ENCODE measurements at places on chromosomes 2 and 18. TPM values are rescaled to one million over a fixed set of nuclear protein-coding genes. Genes with fewer than 3 reads are reported as not detected.

- DNase-seq, result peak; percentile 26
These were observed 826.2 kb upstream of the DDX18 start for GRCh38 chr2:116988303-116988702.

DNA sequence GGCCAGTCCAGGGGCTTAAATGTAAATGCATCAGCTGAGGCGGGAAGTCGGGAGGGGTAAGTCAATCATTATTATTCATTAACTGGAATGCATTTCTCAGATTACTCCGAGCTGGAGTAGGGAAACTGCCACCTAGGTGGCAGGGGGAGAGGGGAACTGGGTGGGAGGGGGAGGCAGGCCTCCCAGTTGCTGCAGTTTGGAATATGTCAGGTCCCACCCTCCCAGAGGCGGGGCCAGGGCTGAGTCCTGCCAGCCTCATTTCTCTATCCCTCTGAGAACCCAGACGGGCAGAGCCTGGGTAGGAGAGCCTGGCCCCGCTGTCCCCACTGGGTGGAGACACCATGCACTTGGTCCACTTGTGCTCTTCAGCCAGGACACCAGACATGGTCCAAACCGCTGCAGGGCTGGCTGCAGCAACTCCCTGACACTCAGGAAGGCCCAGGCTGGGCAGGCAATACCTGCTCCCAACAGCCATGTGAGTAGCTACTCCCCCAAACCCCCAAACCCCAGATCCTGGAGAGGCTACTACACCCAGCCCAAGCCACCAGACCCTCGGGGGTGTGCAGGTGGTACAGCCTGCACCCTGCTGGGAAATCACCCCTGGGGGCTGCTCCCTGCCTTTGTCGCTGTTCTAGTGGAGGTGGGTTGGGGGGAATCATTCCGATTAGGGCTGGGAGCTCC is at the start of gene GPBAR1:
Gene GPBAR1, plus strand, starts transcription at position 274 of the 681 bp plus-strand sequence. CDS start 1,710 bp downstream, outside the sequence.
- no peak for DNase-seq

- DNase-seq, result no peak
These were observed 510.9 kb downstream of the PARD3B start for GRCh38 chr2:205056151-205056561.

GRCh38 chr18:68436485-68436884 is 278.4 kb downstream of the TMX3 start:
- DNase-seq, result peak; percentile 72

DNA sequence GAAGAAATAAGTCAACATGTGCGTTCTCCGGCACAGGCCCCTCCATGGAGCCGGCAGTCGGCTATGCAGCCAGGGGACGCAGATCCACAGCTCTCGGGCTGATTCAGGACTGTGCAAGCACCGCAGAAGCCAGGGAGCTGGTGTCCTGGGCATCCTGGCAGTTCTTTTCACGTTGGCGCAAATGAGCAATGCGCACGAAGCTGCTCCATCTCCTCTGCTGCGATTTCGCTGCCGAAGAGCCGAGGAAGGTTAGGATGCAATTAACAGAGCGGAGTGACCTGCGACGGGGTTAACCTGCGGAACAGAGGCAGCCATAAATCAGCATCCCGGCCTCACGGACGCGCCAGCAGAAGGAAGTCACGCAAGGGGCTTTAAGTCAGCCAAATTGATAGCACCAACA is 107.1 kb upstream of the POU3F3 start:
- DNase-seq, result no peak

DNA sequence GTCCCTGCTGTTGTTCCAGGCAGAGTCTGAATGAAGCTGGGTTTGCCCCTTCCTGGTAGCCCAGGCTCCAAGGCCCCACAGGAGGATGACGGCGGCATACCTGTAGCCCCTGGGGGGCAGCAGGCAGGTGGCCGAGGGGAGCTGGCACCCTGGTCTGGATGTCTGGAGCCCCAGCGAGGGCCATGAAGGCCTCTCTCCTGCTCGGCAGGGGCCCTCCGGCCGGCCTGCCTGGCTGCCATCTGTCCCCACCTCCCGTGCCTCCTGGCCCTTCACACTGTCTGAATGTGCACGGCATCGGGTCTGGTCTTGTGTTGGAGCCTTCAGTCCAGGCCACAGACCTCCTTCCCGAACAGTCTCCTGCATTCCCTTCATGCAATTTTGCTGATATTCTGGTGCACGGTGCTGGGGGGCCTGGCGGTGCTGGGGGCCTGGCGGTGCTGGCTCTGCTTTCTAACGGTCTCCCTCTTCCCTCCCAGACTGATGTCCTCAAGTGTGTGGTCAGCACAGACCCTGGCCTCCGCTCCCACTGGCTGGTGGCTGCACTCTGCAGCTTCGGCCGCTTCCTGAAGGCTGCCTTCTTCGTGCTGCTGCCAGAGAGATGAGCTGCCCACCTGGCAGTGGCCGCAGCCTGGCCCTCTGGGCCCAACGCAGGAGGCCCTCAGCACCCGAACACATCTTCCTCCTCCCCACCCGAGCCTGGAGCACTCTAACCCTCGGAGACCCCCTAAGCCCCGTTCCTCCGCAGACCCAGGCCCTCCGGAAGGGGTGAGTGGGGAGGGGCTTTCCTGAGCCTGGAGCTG is 13.5 kb downstream of the BOK start:
- DNase-seq, result no peak

GRCh38 chr2:97714084-97714949 is 941 bp downstream of the ZAP70 start:
- DNase-seq, result no peak

DNA sequence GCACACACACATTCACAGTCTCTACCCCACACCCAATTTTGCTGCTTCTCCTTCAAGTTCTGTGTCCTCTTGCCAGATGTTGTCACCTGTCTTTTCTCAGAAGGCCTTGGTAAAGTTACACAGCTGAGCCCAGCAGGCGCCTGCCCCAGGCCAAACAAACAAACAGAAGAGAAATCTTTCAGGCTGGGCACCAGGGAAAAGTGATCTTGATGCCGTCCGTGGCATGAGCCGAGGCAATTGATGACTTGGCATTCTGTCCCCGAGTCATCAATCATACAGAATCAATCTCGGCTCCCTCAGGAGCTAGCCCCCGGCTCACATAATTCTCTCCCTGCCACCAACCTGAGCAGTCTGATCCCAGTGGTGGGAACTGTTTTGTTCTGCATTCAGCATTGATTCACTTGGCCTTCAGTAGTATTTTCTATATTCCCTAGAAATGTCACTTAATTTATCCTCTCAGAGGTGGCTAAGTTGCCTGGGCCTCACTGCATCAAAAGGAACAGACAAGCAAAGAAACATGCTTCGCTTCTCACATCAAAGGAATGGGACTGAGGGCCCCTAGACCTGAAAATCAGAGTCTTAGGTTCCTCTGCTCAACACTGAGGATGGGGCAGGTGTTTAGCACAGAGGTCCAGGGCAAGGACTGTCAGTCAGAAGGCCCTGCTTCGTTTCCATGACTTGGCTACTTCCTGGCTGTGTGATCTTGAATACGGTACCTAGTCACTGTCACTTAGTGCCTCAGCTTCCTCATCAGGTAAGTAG is 278.8 kb upstream of the CELF4 start:
- no peak for DNase-seq

- peak; percentile 64 for DNase-seq
These were observed at the start of gene MTERF4 for GRCh38 chr2:241102239-241102803. Gene MTERF4 (minus strand): TSS chr2:241102287. CDS start chr2:241102273, 14 bp downstream.

DNA sequence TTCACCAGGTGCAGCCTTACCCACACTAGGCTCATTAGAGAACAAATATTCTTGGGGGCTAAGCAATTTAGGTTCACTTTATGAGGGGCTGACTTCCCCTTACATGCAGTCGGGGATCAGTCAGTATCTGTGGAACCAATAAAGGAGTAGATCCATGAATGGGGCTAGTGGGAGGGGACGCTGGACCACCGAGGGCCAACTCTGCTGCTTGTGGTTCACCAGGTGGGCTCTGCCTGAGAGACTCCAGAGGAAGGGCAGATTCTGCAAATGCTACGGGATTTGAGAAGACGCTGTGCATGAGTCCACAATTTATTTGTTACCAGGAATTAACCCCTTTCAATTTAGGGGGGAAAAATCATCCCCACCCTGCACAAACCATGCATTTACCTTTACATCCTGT is 15.9 kb upstream of the HAAO start:
- no peak for DNase-seq

DNA sequence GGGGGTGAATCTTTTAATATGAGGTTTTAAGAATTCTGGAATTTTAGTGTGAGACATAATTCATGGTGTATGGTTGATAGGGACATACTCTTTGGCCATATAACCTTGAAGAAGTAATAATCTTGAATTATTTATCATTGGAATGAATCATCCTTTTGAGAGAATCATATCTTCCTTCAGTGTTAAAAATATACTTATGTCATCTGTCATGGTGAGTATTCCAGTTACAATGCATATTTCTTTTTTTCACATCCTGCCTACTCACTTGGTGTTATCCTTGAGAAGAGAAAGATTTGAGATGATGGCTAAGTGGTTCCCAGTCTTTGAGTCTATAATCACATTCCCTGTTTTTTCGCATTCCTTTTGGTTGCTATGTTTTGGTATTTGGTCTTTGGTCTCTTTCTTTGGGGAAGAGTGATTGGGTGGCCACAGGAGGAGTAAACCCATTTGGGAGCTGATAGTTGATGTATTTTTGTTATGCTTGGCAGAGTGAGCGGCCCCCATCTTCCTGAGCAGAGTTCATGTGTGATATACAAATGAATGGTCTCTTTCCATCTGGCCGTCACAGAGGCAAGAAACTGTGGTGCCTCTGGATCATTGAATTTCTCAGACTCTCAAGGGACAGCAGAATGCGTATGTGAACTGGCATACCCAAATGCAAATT is 21.6 kb downstream of the ASAP2 start:
- DNase-seq, result peak; percentile 88

DNA sequence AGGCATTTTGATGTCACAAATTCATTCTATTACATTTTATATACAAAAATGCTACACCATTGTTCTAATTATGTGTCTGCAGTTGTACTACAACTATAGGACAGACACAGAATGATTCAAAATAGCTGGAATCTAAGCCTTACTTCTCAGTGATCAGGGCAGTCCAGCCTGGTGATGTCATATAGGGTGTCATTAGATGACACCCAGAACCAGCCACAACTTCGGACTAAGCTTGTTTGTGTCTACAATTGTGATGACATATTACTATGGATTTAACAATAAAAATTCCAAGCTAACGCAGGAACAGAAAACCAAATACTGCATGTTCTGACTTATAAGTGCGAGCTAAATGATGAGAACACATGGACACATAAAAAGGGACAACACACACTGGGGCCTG is 31.0 kb downstream of the M1AP start:
- no peak for DNase-seq

DNA sequence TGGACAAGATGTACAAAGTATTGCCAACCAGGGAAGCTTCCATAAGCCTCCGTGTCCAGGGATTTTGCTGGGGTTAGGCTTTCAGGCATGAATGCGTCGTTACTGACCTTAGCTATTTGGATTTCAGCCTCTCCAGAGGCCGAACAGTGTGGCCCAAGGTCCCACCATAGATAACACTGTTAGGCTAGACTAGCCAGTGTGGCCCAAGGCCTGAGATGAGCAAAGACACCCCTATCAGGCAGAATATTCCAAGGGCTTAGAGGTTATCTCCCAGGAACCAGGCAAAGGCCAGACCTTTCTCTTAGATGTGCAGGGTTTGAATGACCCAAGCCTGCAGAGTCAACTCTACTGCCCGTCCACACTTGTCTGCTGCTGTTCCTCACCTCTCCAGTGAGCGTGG is 131.7 kb upstream of the NDUFV2 start:
- no peak for DNase-seq

DNA sequence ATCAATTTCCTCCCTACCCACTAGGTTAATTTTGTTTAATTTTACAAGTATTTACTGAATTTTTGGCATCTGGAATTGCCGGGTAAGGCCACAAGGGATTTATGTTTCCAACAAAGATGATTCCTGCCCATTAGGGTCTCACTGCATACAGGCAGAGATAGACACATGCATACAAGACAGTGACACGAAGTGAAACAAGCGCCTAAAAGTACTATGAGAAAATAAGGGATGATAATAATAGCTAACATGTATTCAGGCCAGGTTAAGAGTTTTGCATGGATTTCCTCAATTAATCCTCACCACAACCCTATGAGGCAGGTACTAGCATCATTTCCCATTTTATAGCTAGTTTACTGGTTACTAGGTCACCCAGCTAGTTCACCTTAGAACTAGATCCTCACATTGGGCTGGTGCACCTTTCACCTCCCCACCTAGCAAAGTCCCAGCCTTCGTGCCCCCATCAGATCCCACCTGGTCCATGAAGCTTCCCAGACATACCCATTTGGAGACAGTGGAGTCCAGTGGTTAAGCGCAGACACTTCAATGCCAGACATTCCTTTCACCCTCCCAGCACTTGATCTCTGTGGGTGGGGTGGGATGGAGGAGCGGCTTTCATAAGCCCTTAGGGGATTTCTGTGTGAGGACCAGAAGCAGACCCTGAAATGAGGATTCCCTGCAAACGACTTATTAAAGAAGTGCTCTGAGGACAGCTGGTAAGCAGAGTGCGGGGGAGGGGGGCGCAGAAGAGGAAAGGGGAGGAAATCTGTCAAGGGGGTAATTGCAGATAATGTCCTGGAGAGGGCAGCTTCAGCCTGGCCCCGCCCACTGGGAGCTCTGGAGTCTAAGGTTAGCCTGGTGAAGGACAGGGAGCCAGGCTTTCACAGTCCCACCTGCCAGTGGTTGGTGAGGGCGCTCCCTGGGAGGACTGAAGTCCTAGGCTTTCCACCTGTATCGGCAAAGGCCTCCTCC is 5.8 kb upstream of the DGUOK start:
- no peak for DNase-seq

- no peak for DNase-seq
These were observed 15.2 kb downstream of the MMADHC start for GRCh38 chr2:149572102-149572953.

- DNase-seq, result peak; percentile 8
These were observed 210.3 kb downstream of the CLIP4 start for GRCh38 chr2:29325544-29325943.

- no peak for DNase-seq
These were observed 48.5 kb downstream of the RTN4 start for GRCh38 chr2:55001716-55002115.

- no peak for DNase-seq
These were observed 135.3 kb upstream of the SLC1A4 start for GRCh38 chr2:64853894-64854293.

GRCh38 chr18:66005831-66006588 is 255.2 kb downstream of the CDH7 start:
- DNase-seq, result no peak

DNA sequence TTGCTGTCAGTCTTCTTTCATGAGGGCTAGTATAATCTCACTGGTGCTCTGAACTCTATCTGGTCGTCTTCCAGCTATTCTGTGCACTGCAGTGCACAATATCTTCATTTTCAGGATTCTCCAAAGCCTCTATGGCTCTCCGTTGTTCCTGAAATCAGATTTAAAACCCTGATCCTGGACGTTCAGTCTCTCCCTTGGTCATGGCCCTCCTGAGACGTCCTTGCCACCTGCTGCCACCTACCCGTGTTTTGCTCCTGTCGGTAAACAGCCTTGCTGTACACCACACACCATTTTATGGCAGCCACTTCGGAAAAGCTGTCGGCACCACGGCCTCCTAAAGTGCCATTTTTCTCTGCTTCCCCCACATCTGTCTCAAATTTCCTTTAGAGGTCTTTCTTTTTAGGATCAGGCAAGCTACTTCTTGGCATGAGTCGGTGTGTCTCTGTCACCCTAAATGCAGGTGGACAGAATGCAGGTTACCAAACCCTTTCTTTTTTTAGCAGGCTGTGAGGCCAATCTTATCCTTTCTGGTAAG is 170.0 kb downstream of the HRH4 start:
- no peak for DNase-seq

HNRNPA3 gene
- total RNA-seq, result 184 TPM

NCL gene
- total RNA-seq, result 603 TPM

CD226 gene
- total RNA-seq, result 0.07 TPM

STAT4 gene
- total RNA-seq, result 1.6 TPM

L3MBTL4 gene
- 0.58 TPM for total RNA-seq

SP140 gene
- total RNA-seq, result 14.1 TPM

GPR35 gene
- 0.82 TPM for total RNA-seq

PROC gene
- total RNA-seq, result 1.5 TPM

TMEFF2 gene
- total RNA-seq, result 0.41 TPM
